ENCODE measurements at places on chromosomes 3 and 15. TPM values are rescaled to one million over a fixed set of nuclear protein-coding genes. Genes with fewer than 3 reads are reported as not detected.

P2RY1 gene
- total RNA-seq = 1.0 TPM

LRRC31 gene
- total RNA-seq = 0.48 TPM

IDH3A gene
- total RNA-seq = 35.8 TPM

KCNMB3 gene
- total RNA-seq = 1.9 TPM

LIPH gene
- total RNA-seq = 11.6 TPM

SNRK gene
- 6.1 TPM for total RNA-seq

SLC24A5 gene
- total RNA-seq = not detected

SLC4A7 gene
- 19.6 TPM for total RNA-seq
